ENCODE measurements at places on chromosomes 7 and 10.
A peak's percentile ranks its signal among the peaks of the same experiment; 100 is the strongest.

GRCh38 chr7:81611040-81611439 lies 158.8 kb downstream of the HGF start:
- DNase-seq = no peak

GRCh38 chr7:156000601-156001396 lies 188.5 kb upstream of the SHH start:
- no peak for DNase-seq

DNA sequence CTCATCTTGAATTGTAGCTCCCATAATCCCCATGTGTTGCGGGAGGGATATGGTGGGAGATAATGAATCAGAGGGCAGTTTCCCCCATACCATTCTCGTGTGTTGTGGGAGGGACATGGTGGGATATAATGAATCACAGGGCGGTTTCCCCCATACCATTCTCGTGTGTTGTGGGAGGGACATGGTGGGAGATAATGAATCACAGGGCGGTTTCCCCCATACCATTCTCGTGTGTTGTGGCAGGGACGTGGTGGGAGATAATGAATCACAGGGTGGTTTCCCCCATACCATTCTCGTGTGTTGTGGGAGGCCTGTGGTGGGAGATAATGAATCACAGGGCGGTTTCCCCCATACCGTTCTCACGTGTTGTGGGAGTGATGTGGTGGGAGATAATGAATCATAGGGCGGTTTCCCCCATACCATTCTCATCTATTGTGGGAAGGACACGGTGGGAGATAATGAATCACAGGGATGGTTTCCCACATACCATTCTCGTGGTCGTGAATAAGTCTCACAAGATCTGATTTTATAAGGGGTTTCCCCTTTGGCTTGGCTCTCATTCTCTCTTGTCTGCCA lies 271.0 kb downstream of the MAD1L1 start:
- no peak for DNase-seq

DNA sequence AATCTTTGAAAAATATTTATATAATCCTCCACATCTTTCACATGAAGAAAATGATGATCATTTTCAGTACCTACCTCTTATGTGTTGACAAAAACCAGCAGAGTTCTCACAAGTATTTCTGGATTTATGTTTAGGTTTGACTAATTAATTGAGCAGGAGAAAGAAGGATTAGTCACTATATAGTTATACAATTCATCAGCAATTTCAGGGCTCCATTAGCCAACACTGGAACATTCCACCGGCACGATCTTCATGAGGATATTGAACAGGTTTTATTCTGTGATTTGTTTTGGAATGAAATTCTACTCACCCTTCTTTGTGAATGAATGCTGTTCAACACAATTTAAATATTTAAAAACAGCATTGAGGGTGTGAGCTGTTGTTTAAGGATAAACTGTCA lies 163.2 kb downstream of the SEM1 start:
- DNase-seq = no peak

DNA sequence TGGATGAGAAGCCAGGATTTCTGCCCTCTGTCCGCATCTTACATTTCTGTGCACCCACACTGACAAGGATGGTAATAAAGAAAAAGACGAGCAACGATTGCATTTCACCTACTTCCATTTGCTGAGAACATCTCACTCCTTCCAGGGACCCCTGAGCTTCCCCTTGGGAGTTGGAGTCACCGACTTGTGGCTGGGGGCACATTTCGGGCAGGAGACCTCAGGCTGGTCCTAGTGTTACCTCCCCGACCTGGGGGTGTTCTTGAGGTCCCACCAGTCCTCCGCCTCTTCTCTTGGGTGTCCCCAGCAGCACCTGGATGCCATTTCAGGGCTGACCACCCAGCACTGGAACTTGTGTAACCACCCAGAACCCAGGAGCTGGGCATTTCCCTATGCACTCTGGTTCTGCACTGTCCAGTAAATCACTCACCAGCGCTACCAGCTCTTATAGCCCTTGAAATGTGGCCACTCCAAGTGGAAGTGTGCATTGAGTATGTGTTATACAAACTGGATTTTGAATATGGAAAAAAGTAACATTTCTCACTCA lies 84.9 kb downstream of the LANCL2 start:
- no peak for DNase-seq

GRCh38 chr7:47474937-47475879 lies 106.7 kb downstream of the TNS3 start:
- DNase-seq = no peak

- no peak for DNase-seq
These were observed 129.9 kb downstream of the DOCK4 start for GRCh38 chr7:112076324-112076723.

- no peak for DNase-seq
These were observed 104.0 kb downstream of the JAZF1 start for GRCh38 chr7:28076423-28077200.

- no peak for DNase-seq
These were observed 147.8 kb upstream of the UNC5B start for GRCh38 chr10:71064413-71065118.

DNA sequence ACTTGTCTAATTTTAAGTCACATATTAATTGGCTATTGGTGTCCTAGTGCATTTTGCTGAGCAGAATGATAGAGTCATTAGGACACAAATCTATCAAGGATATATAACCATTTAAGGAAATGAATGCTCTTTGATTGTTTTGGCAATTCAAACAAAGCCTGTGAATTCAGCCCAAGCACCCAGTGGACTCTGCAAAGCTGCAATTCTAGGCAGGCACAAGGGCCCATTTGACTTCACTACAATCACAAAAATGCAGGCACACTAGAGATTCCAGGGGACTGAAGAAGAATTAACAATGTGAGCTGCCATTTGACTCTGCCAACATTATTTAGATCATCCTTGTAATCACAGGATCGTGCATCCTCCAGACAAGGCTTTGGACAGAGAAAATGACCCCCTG lies 544.2 kb upstream of the PHF14 start:
- no peak for DNase-seq

GRCh38 chr10:1344846-1345245 lies 288.7 kb downstream of the WDR37 start:
- DNase-seq = no peak

GRCh38 chr7:150321788-150322113 lies 1.4 kb upstream of the LRRC61 start:
- DNase-seq = no peak

GRCh38 chr7:158414486-158414961 lies 173.1 kb downstream of the PTPRN2 start:
- DNase-seq = peak; percentile 47

GRCh38 chr10:76291885-76292284 lies 860.5 kb downstream of the LRMDA start:
- DNase-seq = no peak

Data from NCI-H2081 (cell line).